ENCODE measurements at places on chromosomes 1 and 21.

DNA sequence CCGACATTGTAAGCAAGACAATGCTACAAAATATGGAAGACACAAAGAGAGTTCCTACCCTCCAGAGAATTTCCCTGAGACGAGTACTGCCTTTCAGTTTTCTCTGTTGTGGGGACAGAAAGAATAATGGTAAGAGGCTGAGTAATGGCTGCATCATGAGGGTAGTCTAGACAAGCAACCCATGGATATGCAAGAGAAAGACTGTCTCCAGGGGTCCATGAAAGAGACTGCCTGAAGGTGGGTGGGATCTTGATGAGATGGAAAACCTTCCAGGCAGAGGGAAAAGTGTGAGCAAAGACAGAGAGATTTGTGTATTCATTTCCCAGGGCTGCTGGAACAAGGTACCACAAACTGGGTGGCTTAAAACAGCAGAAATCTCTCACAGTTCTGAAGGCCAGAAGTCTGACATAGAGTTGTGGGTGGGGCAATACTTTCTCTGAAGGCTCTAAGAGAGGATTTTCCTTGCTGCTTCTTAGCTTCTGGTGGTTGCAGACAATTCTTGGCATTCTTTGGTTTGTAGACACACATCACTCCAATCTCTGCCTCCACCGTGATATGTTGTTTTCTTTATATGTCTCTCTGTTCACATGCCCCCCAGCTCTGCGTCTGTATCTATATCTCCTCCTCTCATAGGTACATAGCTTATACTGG, 41.4 kb downstream of the ANP32E start:
- no peak for DNase-seq

- DNase-seq, result no peak
Observed at GRCh38 chr1:87715471-87715870, 386.8 kb downstream of the LMO4 start.

DNA sequence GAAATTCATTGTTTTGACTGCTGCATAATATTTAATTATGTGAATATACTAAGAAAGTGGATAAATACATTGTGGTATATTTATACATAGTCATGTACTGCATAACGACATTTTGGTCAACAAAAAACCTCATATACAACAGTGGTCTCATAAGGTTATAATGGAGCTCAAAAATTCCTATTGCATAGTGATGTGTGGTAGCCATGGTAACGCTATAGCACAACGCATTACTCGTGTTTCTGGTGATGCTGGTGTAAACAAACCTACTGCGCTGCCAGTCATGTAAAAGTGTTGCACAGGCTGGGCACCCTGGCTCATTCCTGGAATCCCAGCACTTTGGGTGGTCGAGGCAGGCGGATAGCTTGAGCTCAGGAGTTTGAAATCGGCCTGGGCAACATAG, 52.6 kb upstream of the NHLH2 start:
- no peak for DNase-seq

- no peak for DNase-seq
Observed at GRCh38 chr1:166699613-166700012, 139.7 kb upstream of the POGK start.

DNA sequence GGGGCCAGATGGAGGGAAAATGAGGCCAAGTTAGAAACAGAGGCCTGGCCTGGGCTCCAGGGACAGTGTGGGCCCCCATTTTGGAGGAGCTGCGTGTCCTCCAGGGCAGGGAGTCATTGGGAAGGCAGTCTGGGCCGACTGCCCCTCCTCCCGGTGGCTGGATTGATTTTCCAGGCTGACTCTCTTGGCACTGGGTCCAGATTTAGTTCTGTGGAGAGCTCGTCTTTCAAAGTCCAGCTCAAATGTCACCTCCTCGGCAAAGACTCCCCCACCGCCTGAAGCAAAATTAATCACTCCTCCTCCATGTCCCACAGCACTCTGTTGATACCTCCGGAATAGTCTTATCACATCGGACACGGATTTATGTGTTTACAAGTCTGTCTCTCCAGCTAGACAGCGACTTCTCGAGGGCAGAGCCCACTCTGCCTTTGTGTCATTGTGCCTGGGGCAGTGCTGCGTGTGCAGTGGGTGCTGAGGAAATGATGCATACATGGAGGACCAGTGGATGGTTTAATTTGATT, 175.1 kb downstream of the CAMTA1 start:
- DNase-seq, result no peak

GRCh38 chr1:212618466-212619210, 10.1 kb downstream of the ATF3 start:
- DNase-seq, result no peak

DNA sequence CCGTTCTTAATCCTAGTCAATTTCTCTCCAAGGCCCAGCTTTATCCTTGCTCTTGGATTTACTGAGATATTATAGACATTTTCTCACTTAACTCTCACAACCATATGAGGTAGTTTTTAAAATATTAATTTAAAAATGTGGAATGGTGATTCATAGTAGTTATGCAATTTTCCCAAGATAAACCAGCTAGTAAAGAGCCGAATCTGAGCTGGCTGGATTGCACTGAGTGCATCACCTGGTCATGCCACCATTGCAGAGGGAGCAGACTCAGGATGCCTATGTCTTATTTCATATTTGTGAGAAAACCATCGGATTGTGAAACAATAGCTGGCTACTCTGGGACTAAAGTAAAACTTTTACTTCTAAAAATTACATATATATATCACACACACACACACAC, 494.0 kb downstream of the KCNT2 start:
- DNase-seq, result no peak

Data from NCI-H1105 treated with DMSO at 0.1 percent for 48 hours (cell line).